Activated CD4-positive, CD25-positive, alpha-beta regulatory T cell (primary cell): ENCODE measurements at places on chromosomes 12 and 14.

DNA sequence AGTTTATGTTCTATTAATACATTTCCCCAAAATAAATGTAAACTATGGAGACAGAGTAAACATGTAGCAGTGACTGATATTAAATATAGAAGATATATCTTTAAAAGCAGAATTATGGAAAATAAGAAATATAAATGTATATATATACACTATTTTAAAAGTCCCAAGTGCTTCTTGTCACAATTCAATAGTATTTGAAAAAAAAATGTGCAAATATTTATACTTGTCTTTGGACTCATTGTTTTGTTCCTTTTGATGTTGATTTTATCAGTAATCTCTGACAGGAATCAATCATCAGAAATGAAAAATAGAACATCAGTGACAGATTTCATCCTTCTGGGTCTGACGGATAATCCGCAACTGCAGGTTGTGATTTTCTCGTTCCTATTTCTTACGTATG, at the start of gene OR6C76:
Gene OR6C76 (plus strand): TSS at position 301 of the 400 bp plus-strand sequence. CDS start 0 bp downstream, at position 301.
- no peak for DNase-seq

GRCh38 chr12:65532162-65532561, 253.7 kb downstream of the MSRB3 start:
- no peak for DNase-seq

GRCh38 chr12:18982226-18982949, 147.1 kb upstream of the PLEKHA5 start:
- no peak for DNase-seq

DNA sequence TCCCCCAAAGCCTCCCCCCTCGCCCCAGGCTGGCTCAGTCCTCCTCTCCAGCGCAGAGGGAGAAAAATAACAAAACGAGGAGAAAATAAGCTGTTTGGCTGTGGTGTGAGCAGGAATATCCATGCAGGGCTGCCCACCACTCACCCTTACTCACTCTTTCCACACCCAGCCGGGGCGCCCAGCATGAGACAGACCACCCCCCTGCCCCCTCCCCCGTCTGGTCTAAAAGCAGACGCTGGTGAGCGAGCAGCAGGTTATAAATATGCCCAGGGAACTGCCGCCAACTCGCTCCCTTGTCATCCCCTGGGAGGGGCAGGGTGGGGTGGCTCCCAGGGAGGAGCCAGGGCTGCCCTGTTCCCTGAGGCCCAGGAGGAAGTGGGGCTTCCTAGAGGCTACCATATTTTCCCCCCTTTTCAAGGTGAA, 7.4 kb downstream of the WNT1 start:
- DNase-seq, result no peak

- no peak for DNase-seq
These were observed 13.8 kb upstream of the EEA1 start for GRCh38 chr12:92942905-92943304.

GRCh38 chr14:104322531-104323366, 184.4 kb downstream of the KIF26A start:
- DNase-seq, result no peak

- no peak for DNase-seq
These were observed 166.6 kb downstream of the KTN1 start for GRCh38 chr14:55746558-55746957.

DNA sequence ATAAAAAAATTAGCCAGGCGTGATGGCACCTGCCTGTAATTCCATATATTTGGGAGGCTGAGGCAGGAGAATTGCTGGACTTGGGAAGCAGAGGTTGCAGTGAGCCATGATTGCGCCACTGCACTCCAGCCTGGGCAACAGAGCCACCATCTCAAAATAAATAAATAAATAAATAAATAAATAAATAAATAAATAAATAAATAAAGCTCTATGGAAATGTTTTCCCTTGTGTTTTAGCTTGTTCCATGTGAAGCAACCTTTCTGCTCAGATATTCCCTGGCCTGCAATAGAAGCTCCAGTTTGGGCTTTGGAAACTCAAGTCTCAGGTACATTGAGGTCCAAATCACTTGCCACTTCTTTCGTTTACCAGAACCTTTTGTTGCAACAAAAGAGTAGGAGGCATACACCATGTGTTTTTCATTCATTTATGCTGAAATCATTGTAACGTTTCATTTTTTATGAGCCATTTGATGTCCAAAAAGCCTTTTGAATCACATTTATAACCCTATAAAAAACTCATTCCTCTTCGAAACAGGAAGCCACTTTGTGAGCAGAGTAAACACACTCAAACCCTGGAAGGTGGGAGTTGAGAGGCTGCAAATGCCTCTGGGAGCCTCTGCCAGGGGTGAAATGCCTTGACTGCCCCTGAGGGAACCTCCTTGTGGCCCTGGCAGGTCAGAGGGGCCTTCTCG, 376.6 kb upstream of the TBX3 start:
- no peak for DNase-seq

GRCh38 chr12:113061061-113061694, 4.6 kb downstream of the DTX1 start:
- no peak for DNase-seq

DNA sequence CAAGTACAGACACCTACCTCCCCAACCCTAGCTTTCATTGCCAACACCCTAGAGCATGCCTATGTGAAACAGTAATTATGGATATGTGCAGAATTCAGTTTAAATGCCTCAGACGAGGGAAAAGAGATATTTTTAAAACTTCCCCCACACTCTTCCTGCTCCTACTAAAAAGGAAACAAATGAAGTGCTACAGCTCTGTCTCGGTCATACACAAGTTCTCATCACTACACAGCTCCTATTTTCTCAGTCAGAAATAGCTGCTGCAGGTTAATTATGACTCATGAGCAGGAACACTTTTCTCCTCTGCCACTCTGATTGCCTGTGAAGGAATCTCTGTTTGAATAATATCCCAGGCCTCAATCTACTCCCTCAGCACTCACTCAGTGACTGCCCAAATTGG, 703.6 kb upstream of the FLRT2 start:
- DNase-seq, result no peak

DNA sequence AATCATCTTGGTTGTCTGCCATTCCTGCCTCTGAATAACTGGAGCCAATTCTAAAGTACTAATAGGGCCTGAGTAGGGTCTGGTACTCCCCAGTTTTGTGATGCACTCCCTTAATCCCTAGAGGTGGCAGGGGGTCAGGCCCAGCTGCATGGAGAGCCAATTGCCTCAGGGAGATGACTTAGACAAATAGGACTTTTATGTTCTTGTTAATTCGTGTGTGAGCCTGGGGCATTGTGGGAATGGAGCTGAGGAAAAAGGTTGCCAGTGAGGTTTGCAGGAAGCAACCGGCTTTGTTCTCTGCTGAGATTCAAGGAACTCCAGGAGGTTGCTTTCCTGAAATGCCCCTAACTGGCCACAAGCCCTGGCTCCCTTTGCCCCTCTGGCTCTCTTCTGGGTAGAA, 6.8 kb upstream of the DCD start:
- no peak for DNase-seq

DNA sequence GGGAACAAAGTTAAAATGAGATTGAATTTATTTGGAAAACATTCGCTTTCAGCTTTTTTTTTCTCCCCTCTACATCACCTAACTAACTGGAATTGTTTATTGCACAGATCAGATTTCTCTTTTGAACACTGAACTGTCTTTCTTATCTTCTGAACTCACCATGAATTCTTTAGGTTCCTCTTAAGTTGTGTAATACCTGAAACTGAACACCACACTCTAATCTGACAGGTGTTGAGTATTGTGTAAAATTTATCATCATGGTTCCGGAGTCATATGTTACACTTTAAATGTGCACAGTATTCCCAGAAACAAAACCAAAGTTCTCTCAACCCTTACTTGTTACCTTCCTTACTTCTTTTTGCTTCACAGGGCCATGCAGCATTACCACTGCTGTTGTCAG, 66.8 kb downstream of the TGFB3 start:
- no peak for DNase-seq

- no peak for DNase-seq
These were observed 26.0 kb downstream of the DCP1B start for GRCh38 chr12:1978078-1978862.

- DNase-seq, result no peak
These were observed 265.6 kb upstream of the SFSWAP start for GRCh38 chr12:131445184-131445774.

DNA sequence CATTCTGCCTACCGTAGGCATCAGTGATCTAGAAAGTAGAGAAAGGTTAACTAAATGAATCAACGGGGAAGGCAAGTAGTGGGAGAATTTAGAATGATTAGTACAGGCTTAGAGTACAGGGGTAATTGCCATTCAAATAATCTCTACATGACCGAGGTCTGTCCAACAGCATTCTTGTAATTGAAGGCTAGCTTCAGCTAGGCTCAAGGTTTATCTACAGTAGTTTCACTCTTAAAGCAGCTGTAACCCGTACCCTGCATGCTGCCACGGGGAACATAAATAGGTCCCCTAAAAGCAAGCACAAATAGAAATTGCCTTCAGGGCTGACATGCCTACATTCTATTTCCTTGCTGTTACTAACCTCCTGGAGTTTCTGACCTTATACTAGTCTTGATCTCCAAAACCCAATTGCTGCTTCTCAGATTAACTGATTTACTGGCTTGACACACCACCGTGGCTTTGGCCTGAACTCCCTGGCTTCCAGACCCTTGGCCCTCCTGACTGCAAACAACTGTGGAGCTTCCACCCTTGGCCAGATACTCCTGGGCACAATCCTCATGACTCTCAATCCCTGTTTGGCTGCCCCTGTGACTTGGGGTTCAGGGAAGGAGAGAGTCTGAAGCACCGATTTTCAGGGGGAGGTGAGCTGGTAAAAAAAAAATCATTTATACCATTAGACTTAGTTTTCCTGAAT, 242.1 kb upstream of the FOXN3 start:
- DNase-seq, result no peak

DNA sequence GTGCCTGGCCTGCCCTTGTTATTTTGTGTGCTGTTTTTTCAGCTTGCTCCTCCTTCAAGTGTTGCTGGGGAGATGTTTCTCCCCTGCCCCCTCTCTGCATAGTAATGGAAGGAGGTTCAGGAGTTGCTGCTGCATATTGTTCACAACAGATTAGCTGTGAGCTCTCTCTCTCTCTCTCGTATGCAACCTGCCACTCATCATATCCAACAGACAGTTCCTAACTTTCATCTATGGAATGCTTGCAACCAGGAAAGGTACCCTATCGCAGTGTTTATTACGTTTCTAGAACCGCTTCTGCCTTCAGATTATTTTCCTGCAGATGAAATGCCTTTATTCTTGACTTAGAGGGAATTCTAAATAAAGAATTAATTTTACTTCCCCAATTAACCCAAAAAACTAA, 372.9 kb downstream of the RMST start:
- no peak for DNase-seq

- no peak for DNase-seq
These were observed 4.4 kb upstream of the TDRD9 start for GRCh38 chr14:103923863-103924262.

DNA sequence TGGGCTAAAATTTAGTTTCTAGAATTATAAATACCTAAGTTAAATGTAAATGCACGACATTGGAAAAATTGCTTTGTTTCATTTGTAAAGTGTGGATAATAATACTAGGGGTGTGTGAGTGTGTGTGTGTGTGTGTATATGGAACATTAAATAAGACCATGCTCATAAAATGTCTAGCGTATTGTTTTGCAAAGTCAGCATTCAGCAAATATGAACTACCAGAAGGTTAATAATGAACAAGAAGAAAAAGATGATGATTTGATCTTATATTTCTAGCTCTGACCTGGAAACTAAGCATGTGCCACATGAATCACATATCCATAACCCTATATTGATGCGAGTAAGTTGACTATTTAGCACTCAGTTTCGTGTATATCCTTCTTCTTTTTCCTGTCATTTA, 44.9 kb upstream of the MDGA2 start:
- no peak for DNase-seq

GRCh38 chr12:103561174-103561573, 25.9 kb upstream of the STAB2 start:
- no peak for DNase-seq

DNA sequence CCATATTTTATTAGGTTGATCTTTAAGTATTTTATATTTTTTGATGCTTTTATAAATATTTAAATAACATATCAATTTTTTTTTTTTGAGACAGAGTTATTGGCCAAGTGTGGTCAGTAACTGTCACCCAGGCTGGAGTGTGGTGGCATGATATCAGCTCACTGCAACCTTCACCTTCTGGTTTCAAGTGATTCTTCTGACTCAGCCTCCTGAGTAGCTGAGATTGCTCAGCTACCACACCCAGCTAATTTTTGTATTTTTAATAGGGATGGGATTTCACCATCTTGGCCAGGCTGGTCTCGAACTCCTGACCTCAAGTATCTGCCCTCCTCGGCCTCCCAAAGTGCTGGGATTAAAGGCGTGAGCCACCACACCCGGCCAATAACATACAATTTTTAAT, 71.1 kb downstream of the FUT8 start:
- no peak for DNase-seq

DNA sequence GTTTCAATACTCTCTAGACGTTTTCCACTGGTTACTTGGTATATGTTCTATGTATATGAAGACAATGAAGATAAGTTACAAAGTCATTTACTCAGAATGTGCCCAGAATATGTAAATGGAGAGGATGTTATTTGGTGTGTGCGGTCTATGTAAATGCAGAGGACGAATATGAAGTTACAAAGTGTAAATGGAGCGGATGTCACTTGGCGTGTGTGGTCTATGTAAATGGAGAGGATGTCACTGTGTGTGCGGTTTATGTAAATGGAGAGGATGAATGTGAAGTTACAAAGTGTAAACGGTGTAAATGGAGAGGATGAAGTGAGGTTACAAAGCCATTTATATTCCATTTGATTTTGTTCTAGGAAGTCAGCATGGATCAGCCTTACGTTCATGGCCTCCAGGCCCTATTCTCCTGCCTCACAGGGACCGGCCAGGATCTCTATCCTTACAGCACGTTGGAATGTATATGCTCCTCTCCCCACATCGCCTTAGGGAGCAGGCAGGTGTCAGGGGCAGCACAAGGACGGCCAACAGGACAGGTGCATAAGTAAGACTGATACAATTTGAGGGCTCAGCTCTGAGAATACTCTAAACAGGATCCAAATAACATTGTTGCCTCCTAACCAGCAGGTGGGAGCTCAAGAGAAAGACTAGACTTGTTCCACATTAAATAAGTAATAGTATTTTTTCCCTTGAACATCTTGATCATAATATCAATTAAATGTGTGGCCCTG, 42.4 kb downstream of the GLRX5 start:
- DNase-seq, result no peak

GRCh38 chr12:89138048-89138852, 214.1 kb downstream of the DUSP6 start:
- no peak for DNase-seq

DNA sequence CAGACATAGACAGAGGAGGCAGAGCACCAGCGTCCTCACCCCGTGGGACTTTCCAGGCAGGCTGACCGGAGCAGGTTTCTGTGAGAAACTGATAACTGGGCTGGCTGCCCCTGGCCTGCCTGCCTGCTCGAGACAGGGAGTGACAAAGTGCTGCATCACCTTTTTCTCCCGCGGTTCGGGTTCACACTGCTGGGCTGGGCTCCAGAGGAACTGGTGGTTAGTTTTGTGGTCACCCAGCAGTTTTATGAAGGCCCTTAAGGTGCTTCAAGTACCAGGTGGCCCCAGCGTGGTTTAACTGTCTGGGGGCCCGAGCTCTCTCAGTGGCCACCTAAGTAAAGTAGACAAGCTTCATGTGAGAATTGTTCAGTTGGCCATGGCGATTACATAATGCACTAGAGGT, 1073.6 kb downstream of the BCL11B start:
- no peak for DNase-seq

- no peak for DNase-seq
These were observed 341.4 kb downstream of the RAD51B start for GRCh38 chr14:68160779-68161546.

GRCh38 chr12:92139634-92140150, 6.0 kb downstream of the BTG1 start:
- DNase-seq, result no peak

- no peak for DNase-seq
These were observed 1.2 kb upstream of the PTGER2 start for GRCh38 chr14:52312931-52313355.

- no peak for DNase-seq
These were observed 705.2 kb downstream of the LRFN5 start for GRCh38 chr14:42311876-42312275.
